Renal cortical epithelial cell (primary cell): ENCODE measurements at places on chromosomes 7 and 10.
A peak's percentile ranks its signal among the peaks of the same experiment; 100 is the strongest.

DNA sequence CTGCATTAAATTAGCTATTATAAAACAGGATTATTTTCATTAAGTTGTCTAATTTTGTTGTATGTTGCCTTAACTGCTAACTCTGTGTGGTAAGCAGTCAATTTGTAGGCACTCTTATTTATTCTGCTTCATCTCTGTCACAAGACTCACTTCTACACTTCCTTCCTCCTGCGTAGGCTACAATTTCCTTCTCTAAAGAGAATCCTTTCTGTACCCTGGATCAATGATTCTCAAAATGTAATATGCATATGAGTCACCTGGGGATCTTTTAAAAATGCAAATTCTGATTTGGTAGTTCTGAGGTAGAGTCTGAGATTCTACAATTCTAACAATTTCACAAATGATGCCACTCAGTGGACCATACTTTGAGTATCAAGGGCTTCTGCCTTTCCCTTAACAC is 4.4 kb upstream of the UBE2D1 start:
- DNase-seq: no peak

GRCh38 chr7:29359482-29360093 is 165.0 kb downstream of the CHN2 start:
- no peak for DNase-seq

GRCh38 chr10:69842020-69842419 is 40.3 kb downstream of the COL13A1 start:
- no peak for DNase-seq

DNA sequence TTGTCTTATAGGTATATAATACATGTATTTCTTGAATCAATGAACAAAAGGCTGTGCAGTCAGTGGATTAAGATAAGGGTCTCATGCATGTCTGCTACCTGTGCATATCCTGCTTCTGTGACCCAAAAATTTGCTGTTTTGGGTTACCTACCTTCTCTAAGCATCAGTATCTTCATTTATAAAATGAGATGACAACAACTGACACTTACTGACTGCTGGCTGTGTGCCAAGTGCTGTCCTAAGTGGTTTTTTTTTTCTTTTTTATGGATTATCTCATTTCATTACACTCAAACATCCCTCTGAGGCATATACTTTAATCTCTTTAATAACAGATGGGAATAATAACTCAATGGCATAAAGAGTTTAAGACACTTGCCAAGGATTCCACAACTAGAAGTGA is 2.1 kb downstream of the PDK4 start:
- no peak for DNase-seq

DNA sequence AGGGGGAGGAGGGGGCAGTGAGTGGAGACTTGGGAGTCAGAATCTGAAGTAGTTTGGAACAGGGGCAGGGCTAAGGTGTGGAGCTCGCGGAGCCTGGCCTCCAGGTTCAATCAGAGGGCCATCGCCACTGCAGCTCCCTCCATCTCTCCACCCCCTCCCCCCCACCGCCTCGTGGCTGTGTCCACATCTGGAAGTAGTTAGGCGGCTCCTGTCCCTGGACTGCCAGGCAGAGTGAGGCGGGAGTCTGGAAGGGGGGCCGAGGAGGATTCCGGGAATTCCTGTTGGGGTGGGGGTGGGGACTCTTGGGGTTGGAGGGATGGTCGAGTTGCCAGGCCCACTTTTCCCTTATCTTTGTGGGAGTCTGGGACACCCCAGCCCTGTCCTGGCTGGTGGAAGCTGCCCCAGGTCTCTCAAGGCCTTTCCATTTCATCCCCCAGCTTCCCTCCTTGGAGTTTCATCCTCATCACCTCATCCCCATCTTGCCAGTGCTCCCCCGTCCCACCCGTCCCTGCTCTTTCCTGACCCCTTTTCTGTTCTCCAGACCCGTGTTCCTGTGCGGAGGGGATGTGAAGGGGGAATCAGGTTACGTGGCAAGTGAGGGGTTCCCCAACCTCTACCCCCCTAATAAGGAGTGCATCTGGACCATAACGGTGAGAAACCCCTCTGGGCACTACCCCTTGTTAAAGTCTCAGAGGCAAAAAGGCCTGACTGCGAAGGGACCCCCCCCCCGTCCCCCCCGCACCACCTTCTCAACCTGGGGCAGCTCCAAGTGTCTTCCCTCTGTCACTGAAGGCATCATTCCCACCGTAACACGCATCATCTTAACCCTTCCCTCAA is 944 bp downstream of the PCOLCE start:
- no peak for DNase-seq

- peak; percentile 88 for DNase-seq
Observed at GRCh38 chr7:18191862-18192625, 164.4 kb upstream of the PRPS1L1 start.

DNA sequence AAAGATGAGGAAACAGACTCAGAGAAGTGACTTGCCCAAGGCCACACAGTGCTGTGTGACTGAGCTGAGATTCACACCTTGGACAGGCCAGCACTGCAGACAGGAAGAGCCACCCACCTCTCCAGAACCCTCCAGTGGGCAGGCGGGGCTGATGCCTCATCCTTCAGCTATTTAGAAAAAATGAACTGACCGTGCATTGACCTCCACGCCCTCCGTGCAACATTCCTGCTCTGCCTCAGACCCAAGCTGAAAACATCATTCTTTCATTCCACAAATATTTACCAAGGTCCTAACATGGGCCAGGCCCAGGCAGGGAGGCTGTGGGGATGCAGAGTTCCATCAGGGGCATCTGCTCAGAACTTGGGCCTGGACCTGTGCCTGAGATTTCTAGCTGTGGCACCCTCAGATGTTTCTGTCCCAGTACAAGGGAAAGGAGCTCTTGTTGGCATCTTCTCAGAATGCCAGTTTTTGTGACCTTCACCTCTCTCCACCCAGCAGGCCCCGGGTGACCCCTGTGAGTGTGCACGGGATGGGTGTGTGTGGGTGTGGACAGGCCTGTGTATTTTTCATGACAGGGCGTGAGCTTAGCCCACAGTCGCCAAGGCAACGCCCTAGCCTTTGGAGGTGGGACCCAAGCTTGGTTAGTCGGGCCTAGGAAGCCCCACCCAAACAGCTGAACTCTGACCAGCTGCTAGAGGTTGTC is 6.5 kb downstream of the VSIR start:
- DNase-seq: peak; percentile 97

- no peak for DNase-seq
Observed at GRCh38 chr7:150949564-150949963, 28.6 kb downstream of the KCNH2 start.

DNA sequence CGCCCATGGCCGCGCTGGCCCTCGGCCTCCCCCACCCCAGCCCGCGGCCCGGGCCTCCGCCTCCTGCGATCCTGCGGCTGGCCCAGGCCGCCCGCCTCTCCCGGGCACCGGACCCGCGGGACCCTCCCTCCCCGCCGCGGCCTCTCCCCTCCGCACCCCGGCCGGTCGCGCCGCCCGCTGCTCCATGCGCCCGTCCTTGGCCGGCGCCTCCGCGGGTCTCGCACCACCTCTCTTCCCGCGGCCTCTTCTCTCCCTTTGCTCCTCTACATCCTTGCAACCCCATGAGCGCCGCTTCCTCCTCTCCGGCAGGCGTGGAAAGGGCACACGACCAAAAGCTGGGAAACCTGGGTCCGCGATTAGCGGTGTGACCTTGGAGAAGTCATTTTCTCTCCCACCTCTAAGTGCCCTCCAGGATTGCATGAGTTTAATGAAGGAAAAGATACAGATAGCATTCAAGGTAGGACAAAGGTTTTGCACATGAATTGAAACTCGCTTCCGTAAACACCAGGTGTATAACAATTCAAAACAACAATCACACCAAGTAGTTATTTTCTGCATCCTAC is 448 bp upstream of the SRPK2 start:
- peak; percentile 41 for DNase-seq

GRCh38 chr7:77879272-77879671 is 80.7 kb downstream of the PHTF2 start:
- DNase-seq: no peak

- no peak for DNase-seq
Observed at GRCh38 chr7:71925663-71926062, 486.5 kb downstream of the CALN1 start.

GRCh38 chr10:33102071-33102470 is 144.0 kb upstream of the ITGB1 start:
- peak; percentile 30 for DNase-seq

DNA sequence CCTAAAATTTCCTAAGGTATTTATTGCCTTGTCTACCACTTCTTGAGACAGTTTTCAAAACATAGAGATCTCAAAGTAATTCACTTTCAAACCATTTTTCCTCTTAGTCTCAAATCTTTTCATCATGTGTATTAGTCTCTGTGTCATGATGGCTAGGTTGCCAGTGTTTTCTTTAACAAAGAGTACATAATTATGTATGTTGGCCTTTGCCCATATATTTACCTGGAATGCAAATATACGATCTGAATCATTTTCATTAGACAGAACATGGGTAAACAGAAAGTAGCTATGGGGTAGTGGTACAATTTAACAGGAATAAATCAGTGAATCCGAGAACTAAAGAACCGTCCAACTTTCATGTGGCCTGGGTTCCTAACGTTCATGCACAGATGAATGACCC is 852.1 kb upstream of the MBL2 start:
- DNase-seq: no peak

- DNase-seq: no peak
Observed at GRCh38 chr7:36802459-36803135, 78.3 kb upstream of the AOAH start.

DNA sequence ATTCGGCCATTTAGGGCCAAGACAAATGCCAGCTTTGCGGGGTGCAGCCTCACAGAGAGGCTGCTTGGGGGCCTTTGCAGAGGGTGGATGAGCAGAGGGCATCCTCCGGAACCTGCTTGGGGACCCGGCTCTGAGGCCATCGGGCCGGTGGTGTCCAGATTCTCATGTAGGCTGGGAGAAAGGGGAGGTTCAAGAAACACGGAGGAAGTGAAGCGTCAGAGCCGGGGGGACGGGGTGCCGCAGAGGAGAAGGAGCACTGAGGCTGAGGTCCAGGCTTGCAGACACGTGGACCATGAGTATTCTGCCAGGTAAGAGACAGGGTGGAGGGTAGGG is 150.7 kb upstream of the SHH start:
- DNase-seq: no peak

DNA sequence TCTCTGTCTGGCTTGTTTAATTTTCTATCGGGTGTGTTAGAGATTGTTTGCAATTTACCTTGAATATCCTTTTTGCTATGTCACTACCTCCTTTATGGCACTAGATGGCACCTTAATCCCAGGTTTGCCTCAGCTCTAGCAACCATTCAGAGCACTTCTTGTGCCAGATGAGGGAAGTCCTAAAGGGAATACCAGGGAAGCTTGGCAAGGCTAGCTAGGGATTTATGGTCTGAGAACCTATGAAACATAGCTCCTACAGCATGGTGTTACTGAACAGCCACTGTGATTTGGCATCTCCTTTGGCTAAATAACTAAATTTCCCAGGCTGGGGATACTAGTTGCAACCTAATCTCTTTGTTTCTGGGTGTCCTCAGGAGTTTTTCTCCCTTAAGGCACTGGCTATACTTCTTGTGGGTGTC is 69.0 kb upstream of the VOPP1 start:
- peak; percentile 81 for DNase-seq

GRCh38 chr10:22252224-22252800 is 34.5 kb upstream of the EBLN1 start:
- no peak for DNase-seq

DNA sequence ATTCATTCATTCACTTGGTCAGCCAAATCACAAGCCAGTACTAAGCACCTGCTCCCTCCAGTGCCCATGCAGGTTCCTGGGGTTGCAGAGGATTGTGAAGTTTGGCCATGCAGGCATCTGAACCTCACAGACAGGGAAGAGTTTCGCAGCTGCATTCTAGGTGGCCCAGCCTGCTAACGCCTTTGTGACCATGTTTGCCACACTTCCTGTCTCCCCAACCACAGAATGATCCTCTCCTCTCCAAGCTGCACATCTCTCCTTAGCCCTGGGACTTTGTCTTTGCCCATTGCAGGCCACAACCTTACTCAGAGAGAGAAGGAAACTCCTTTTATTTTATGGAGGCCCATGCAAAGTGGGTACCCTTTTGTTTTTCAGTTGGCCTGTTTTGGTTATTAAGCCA is 31.8 kb downstream of the EPDR1 start:
- DNase-seq: no peak

DNA sequence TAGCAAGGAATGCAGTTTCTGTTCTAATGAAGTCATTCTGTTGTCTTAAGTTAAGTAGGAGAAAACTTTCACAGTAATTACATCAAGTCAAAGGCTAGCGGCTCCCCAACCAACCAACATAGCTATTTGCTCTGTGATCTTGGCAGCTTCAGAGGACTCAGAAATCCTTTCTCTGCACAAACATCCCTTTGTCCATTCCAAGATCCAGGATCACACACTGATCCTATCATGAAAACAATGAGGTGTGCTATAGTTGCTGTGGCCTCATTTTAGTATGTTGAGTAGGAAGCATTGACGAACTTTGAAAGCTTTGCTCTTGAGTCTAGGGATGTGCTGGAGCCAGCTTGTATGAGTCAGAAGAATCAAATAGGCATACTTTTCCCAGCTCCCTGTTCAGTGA is 218.2 kb upstream of the PRSS58 start:
- no peak for DNase-seq

DNA sequence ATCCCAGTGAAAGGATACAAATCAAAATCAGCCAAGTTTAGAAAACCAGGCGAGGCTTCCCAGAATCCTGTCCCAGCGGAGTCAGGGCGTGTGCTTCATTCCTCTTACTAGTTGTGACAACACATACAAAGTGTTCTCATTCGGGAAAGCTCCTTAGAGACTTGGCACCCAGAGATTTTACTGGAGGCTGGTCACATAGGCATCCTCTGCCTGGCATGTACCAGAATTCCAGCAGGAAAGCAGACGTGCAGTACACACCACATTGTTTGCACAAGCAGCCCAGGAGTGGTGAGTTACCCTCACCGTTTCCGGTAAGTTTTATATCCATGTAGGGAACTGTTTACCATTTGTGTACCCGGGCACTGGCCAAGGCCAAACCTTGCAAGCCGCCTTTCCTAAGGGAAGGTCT is 34.9 kb downstream of the MMRN2 start:
- DNase-seq: no peak

DNA sequence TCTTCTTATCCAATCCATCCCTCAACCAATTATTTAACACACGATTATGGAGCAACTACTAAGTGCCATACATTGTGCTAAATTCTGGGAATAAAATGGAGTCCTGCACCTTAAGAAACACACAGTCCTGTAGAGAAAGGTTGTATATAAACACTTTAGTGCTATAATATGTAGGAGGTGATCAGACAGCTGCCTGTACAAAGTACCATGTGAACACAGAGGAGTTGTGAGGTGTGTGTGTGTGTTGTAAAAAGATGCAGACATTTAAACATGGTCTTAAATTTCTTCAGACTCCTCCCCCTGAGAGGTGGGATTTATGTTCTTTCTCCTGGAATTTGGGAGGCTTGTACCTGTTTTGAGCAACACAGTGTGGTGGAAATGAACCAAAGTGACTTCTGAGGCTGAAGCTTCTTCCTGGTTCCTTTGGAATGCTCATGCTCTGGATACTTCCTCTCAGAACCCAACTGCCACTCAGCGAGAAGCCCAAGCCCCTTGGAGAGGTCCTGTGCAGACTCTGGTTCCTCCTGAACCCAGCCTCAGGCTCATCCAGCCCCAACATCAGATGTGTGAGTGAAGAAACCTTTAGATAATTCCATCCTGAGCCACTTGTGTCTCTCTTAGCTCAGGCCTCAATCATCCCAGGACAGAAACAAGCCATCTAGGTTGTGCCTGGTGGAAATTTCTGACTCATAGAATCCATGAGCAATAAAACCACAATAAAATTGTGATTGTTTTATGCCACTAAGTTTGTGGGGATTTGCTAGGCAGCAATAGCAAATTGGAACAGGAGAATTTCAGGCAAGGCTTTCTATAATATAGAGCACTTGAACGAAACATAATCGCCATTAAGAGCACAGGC is 161.2 kb upstream of the FAM3C start:
- peak; percentile 16 for DNase-seq
